NCI-H524 treated with DMSO at 0.1 percent for 48 hours (cell line): ENCODE measurements at places on chromosomes 11 and 22.

GRCh38 chr22:19855504-19856409 is 1.1 kb upstream of the GNB1L start:
- DNase-seq = no peak

DNA sequence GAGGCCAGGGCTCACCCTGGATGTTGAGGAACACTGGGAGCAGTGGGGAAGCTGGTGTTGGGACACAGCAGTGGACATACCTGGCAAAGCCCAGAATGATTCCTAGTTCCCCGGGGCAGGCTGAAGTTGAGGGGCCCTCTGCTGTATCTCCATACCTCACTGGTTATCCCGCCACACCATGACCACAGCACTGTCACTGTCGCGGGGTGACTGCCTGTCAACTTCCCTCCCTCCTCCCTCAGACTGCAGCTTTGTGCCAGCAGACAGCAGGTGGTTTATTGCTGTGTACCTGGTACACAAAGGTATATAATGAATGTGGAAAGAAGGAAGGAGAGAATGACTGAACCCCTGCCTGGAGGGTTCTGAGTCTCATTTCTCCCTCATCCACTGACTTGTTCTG is 318.7 kb downstream of the TMEM135 start:
- DNase-seq = no peak

GRCh38 chr11:88521799-88522201 is 184.3 kb upstream of the CTSC start:
- DNase-seq = no peak

GRCh38 chr11:98589967-98590366 is 430.8 kb upstream of the CNTN5 start:
- DNase-seq = no peak

DNA sequence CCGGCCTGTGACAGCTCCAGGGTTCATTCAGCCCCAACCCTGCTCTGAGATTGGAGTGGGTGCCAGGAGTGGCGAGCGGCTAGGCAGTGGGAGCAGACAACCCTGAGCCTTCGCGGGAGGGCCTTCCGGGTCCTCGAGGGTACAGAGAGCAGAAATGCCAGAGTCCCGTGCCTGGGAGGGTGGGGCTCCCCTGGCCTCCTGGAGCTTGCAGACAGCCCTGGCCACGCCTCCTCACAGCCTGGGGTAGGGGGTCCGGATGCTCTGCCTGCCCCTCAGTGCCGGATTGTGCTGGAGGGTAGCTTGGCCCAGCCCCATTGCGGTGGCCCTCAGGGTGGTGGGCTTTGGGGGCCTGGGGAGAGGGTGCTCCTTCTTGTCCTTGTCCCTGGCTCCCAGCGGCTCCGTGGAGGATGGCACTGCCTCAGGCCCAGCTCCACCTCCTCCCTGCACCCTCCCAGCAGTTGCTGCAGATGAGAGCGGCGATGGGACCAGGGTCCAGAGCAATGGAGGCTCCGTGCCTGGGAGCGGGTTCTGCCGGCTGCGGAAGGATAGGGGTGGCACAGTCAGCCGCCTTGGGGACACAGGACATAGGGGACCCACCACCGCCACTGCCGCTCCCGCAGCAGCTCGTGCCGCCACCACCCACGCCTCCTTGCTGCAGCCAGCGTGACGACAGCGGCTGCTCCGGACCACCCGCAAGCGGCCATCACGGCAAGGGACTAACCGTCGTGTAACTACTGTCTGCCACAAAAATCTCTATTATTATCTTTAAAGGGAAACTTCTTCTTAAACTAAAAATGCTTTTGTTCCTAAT is 34.9 kb upstream of the OR10G7 start:
- no peak for DNase-seq

DNA sequence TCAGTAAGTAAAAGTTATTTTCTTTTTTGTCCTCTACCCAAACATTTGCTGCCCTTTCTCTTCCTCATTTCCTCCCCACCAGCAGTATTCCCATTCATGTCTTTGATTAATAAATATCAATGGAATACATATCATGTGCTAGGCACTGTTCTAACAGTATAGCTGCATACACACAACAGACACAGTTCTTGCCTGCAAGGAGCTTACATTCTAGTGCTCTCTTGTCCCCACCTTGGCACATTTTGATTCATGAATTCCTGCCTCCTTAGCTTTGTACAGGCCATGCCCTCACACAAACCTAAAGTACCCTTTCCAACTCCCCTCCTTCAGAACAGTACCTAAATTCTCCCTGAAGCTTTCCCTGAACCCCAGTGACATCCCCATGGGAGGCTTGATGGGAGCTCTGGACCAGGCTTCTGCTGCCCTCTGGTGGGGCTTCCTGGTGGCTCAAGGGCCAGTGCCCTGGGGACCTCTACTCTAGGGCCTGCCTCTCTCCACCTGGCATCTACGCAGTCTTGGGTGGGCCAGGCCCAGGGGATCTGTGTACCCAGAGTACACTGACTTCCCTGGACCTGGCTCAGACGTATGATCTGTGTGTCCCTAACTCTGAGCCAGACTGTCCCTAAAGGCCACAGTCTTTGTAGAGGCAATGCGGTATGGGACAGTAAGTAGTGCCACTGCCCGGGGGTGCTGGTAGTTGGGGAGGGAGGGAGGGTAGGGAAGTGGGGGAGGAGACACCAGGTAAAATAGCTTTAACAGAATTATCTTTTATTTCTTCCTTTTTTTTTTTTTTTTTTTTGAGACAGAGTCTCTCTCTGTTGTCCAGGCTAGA is 14.1 kb downstream of the RPS13 start:
- no peak for DNase-seq
